ENCODE measurements at places on chromosomes 3 and 15.

GRCh38 chr3:5732081-5732480 is 544.6 kb downstream of the EDEM1 start:
- no peak for DNase-seq

DNA sequence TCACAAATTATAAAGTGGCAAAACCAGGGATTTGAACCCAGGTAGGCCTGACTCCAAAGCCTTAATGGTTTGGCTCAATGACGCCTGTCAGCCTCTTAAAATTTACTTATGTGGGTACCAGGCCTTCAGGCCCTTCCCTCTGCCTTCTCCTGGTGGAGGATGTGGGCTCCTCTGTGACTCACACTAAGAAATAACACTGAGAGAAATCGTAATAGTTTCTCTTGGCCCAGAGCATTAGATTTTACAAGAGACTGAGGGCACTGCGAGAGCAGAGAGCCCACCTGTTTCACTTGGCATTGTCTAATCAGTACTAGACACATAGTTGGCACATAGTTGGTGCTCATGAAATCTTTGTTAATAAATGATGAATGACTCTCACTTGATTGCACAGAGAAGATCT is 505.2 kb downstream of the SHQ1 start:
- no peak for DNase-seq

DNA sequence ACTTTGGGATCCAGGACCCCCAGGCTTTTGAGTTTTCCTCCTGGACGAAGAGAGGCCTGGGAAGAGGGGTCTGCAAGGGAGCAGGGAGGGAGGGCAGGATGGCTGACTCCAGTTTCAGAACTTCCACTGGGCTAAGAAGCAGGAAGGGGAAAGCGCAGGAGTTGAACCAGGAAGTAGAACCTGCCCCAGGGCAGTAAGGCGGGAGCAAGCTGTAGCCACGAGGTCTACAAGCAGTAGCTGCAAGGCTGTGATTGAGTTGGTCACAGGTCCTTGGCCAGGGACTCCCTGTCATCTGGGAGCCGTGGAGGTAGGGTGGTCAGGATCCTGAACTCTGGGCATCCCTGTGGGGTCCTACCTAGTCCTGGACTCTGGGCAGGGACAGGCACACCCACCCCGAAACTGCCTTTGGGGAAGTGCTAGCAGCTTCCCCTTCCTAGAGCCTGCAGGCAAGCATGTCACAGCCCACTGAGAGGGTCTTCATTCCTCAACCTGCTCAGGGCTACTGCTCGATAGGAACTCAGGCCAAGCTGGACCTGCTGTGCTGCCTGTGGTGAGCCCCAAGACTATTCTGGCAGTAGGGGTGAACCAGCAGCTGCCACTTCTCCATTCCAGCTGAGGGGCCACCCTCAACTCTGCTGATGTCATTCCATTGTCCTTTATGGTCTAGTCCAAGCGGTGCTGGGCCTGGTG is 5.8 kb upstream of the GNAI2 start:
- no peak for DNase-seq

DNA sequence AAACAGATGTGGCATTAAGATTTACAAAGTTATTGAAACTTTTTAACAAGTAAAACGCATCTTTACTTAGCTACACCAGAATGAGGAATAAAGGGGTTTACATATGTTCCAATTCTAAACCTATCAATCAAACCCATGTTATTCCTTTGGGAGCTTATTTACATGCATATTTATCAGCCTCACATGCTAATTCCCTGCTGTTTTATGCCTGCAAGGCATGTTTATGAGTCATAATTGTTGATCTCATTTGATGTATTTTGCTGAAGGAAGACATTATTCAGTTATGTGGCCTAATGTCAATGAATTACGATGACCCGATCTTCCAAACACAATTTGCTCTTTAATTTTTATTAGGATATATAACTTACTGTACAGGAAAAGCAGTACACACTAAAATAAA is 272.9 kb downstream of the TBC1D5 start:
- DNase-seq, result peak; percentile 20

DNA sequence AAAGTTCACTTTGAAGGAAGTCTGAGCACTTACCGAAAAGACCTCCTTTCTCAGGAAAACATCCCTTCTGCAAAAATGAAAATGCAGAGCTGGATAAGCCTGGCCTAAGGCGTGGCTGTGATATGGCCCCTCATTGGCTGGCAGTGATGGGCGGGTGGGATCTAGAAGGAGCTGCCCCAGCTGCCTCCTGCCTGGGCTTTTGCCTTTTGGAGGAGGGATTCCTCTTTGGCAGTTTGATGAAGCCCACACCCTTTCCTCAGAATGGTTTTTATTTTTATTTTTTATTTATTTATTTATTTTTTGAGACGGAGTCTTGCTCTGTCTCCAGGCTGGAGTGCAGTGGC is 4.0 kb upstream of the DZIP1L start:
- no peak for DNase-seq

GRCh38 chr15:89139613-89140499 is 51.6 kb downstream of the ABHD2 start:
- no peak for DNase-seq

DNA sequence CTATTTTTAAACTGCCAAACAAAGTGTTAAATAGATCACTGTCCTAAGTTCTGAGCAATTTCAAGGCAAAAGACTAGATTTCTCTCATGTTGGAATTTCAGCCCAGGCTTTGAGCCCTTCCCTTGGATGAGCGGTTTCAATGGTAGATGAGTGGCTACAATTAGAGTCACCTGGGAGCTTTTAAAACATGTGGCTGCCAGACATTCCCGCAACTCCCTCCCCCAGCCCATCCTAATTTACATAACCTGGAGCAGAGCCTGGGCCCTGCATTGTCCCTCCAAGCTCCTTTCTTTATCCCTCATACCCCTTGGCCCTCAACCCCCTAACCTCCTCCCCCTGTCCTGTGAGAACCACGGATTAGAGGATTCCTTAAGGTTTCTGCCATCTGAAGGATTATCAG is 357.5 kb upstream of the UMPS start:
- no peak for DNase-seq

- no peak for DNase-seq
These were observed 76.6 kb upstream of the PIAS1 start for GRCh38 chr15:67977414-67978089.

- no peak for DNase-seq
These were observed 1.3 kb upstream of the MAP6D1 start for GRCh38 chr3:183826448-183827250.

GRCh38 chr15:43283526-43283925 is 16.8 kb upstream of the TGM5 start:
- no peak for DNase-seq

- DNase-seq, result no peak
These were observed 16.7 kb downstream of the C2CD4A start for GRCh38 chr15:62083194-62084154.

- no peak for DNase-seq
These were observed 11.7 kb upstream of the PRR23B start for GRCh38 chr3:139032326-139033002.

- DNase-seq, result no peak
These were observed 667.6 kb downstream of the NAALADL2 start for GRCh38 chr3:175526609-175527280.
